ENCODE measurements at places on chromosomes 1 and 21.
A peak's percentile ranks its signal among the peaks of the same experiment; 100 is the strongest.

DNA sequence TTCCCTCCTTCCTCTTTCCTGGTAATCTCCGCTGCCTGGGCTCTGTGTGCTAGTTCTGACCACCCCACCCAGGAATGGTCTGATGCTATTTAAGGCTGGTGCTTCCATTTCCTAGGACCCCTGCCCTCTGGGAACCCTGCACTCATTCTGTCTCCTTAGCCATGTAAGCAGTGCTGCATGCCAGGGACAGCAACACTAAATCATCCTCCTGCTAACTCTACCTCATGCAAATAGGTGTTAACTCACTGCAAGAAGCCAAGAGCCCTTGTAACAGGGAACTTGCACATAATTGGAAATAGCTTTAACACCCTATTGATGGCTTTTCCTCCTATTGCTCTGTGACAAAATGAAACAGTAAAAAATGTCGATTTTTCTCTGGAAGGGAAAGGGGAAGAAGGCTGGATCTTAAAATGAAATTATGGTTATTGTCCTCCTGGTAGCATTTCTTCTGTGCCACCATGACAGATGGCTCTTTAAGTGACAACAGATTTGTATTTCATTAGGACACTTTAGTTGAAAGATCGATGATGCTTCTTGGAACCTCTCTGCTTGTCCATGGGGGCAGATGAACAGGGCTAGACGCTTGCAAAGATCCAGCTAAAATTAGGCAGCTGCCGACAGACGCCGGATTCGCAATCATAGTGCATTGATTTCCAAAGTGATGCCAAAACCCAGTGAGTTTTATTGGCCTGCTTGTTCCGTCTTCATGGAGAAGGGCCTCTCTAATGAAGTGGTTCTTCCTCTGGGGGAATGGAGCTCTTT lies 551.7 kb downstream of the MATN1 start:
- no peak for DNase-seq

DNA sequence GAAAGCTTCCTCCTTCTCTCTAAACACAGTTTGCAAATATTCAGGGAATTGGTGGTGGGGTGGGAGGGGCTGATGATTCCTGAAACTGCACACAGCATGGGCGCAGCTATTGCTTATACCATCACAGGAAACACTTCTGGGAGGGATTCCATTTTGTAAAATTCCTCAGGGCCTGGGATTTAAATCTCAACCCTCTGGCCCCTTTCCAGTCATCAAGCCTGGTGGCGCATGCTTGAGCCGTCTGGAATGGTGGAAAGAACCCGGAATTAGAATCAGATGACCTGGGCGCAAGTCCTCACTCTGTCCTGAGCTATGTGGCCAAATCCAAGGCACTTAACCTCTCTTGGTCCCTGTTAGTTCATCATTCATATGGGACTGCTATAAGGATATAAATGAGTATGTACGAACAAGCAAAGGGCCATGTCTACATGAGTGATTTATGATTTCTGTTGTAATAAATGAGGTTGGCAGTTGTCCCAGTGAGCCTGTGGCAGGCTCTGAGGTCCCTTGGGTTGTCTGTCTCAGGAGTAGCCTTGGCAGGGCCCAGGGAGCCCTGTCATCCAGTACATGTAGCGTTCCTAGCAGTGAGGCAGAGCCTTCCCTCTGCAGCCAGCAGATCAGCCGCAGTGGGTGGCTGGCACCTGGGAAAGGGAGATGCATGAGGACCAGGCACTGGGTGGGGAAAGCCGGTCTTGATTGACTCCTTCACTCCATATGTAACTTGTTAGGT lies 72.0 kb downstream of the MAN1C1 start:
- DNase-seq: no peak

DNA sequence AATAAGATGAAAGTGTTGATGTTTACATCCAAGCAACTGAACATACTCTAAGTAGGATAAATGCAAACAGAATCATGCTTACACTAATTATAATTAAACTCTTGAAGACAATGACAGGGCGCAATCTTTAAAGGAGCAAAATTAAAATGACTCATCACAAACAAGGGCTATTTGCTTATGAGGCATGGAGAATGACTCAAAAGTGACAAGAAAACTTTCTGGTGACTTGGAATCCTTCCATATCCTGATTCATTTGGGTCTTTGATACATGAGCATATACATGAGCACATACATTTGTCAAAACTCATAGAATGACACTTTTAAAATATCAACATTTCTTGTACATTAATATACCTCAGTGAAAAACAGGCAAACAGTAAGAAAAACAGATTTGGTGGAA lies 1632.3 kb downstream of the KCNT2 start:
- no peak for DNase-seq

DNA sequence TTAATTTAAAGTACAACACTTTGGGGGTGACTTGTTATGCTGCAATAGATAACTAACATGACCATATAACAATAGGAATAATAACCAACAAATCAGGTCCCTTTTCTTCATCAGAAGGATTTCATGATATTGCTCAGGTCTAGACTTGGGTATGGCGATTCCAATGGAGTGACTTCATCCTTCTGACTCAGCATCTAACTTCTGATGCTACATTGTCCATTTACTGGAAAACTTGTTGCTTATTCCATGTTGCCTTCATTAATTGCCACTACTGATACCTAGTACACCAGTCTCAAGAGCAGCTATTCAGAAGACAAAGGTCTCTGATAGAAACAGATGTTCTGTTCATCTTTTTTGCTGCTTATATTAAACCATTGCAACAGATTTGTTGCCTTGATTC lies 324.3 kb downstream of the TGFB2 start:
- DNase-seq: no peak

GRCh38 chr1:197850042-197850441 lies 52.4 kb upstream of the C1orf53 start:
- DNase-seq: no peak

GRCh38 chr1:47699492-47700235 lies 261.8 kb downstream of the FOXD2 start:
- DNase-seq: no peak

- no peak for DNase-seq
Measured at GRCh38 chr1:89733748-89734147, 87.1 kb upstream of the LRRC8D start.

DNA sequence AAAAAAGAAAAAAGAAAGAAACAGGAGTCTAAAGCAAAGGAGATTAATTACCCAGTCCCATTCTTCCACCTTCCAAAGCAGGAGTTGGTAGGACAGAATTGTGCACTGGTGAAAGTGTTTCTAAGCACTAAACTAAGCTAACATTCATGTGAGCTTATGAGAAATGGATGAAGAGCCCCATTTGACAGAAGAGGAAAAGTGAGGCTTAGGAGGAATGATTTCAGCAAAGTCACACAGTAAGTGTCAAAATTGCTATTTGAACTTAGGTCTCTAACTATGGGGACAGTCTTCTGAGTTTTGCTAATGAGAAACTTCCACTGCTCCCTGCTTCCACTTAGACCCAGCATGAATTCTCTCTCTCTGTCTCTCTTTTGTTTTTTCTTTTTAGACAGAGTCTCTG lies 18.7 kb downstream of the LCK start:
- no peak for DNase-seq

DNA sequence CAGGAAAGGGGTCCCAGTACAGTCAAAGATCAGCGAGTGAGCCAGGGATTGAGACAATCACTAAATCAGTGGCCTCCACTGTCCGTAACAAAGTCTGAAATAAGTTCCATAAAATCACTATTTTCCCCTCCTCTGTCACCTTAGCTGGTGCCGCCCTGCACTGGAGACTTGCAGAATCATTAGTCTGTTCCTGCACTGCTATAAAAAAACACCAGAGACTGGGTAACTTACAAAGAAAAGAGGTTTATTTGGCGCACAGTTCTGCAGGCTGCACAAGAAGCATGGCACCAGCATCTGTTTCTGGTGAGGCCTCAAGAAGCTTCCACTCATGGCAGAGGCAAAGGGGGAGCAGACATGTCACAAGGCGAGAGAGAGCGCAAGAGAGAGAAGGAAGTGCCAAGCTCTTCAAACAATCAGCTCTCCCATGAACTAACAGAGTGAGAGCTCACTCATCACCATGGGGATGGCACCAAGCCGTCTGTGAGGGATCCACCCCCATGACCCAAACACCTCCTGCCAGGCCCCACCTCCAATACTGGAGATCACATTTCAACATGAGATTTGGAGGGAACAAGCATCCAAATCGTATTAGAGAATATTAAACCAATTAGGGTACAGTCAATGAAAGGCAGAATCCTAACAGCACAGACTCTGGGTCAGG lies 129.8 kb upstream of the TIAM1 start:
- DNase-seq: no peak

- no peak for DNase-seq
Measured at GRCh38 chr1:108961752-108962486, 1.4 kb downstream of the CLCC1 start.

DNA sequence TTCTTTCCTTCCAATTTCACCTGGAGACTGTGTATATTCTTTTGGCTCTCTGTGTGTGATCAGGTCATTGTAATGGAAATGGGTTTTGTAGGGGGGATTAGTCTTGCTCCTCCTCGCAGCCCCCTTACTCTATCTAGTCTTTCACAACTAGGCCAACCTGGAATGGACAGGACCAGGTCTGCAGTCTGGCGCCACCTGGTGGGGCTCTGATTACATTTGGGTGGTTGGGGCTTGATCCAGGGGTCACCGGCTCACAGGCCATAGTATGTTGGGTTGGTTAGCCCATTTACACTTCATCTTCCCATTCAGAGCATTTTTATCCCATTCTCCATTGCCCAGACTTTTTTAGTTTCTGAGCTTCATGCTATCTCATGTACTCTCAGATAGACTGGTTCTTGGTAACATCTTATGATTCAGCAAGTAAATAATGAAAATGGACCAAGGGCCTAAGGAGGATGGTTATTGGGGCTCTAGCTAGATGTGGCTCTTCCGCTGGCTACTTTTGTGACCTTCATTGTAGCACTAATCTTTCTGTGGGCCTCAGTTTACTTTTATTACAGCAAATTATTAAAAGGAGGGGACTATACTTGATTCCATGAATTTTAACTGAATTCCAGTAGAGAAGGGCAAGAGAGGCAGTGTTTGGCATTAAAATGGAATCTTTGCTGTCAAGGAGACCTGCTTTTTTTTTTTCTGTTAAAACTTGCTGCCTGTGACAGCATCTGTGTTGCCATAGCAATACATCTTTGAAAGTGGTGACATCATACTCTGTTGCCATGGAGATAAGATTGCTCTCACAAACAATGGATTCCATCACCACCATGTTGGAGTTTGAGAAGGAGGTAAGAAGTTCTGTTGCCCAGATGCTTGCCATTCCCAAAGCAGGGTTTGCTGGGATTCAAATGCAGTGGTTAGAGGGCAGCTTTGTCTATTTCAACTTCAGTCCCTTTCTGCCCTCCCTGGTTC lies 150.1 kb downstream of the PLXNA2 start:
- peak; percentile 33 for DNase-seq

GRCh38 chr1:93605812-93606512 lies 75.7 kb downstream of the BCAR3 start:
- DNase-seq: no peak

- DNase-seq: no peak
Measured at GRCh38 chr21:14046401-14046800, 164.4 kb downstream of the LIPI start.

DNA sequence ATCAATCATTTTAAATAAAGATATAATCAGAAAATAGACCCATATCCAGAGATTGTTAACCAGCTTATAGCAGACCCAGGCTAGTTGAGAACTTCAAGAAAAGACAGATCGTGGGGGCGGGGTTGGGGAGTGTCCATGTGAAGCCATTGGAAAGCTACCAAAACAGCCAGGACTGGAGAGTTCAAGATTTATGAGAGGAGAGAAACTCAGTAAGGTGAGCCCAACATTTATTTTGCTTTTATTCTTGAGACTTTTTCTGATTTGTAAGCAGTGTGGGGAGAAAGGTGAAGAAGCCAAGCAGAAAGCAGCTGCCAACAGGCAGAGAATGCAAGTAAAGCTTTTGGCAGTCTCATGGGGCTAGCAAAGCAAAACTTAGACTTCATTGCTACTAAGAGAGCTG lies 179.9 kb downstream of the VPS13D start:
- no peak for DNase-seq

DNA sequence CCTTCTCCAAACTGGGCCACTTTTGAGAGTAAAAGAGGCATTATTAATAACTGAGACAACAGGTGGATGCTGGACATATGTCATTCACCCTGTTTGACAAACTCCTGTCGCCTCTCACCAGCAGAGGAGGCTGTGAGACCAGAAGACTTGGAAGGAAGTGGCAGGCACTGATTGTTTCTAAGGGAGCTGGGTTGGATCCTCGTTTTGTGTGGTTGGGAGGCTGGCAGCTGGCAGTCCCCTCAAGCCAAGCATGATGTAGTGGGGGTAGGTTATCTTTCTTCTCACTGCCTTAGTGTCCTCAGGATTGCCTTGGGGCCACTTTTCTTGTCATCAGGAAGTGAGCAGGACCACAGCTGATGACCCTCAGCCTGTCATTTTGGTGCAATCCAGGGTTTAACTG lies 86.5 kb upstream of the KCNJ15 start:
- DNase-seq: no peak

- no peak for DNase-seq
Measured at GRCh38 chr1:23718482-23718881, 24.8 kb upstream of the ELOA start.

GRCh38 chr1:171372418-171373084 lies 58.6 kb downstream of the FMO4 start:
- DNase-seq: no peak

DNA sequence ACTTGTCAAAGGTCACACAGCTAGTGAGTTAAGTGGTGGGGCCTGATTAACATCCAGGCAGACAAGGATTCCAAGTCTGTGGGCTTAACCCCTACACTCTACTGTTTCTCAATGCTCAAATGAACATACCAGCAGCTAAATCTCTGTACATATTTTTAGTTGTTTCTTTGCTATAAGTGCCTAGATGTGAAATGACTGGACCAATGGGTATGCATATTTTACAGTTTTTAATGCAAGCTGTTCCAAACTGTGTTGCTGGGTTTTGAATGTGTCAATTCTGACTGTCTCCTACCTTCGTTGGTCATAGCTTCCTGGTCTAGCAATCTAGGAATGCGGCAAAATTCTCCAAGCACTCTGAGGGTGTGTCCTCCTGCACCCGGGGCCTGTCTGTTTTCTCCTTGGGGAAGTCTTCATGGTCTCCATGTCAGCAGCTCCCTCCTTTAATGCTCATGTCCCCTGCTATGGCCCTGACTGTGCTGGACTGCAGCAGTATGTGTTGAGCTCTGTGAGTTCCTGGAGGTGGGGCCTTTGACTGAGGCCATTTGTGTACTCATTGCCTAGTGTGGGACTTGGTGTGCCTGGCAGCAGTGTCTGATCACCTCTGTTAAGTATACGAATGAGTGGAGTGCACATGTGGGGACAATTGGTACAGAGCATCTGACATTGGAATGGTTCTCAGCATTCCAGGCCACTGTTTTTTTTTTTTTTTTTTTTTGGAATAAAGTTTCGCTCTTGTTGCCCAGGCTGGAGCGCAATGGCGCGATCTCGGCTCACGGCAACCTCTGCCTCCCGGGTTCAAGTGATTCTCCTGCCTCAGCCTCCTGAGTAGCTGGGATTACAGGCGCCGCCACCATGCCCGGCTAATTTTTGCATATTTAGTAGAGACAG lies 72.9 kb upstream of the SLC2A1 start:
- DNase-seq: no peak

DNA sequence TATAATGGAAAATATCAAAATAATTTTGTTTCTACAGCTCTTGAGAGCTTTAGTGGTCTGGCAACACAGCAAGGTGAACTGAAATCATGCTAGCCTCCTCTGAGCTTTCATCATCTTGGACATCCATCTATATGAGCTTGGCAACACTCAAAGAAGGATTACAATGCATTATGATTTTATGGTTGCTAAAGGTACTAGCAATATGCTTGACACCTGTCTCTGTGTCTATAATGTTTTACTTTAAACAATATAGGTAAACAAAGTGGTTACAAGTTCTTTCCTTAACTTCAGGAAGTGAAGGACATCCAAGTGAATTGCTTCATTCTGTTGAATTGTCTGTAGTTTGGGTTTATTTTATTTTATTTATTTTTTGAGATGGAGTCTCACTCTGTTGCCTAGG lies 203.7 kb upstream of the RRP15 start:
- no peak for DNase-seq
